Activated CD4-positive, alpha-beta memory T cell treated with anti-CD3 and anti-CD28 coated beads, Interleukin-2, amount 10 ng/mL, durations not matched to agents 7 days and 5 days (primary cell): ENCODE measurements at places on chromosomes 6 and 20. TPM values are rescaled to one million over a fixed set of nuclear protein-coding genes. Genes with fewer than 3 reads are reported as not detected.

DNA sequence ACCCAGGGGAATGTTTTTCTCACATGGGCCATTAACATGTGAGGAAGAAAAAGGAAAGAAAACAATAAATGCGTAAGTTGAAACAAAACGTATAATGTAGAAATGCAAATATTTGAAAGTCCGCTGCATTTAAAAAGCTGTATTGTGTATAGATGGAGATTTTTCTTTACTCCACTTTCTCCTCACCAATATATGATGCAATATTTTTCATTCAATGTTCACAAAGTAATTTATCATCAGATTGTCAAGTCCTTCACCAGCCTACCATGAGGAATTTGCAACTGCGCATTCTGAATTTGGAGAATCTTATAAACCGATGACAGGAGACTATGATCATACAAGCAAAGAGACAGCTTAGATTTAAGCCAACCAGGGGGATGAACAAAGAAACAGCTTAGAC lies 69.9 kb downstream of the SOD2 start:
- H3K36me3 ChIP-seq: no peaks in the 10 kb centered on the region
- no peaks in the 10 kb centered on the region for H3K27me3 ChIP-seq
- DNase-seq: no peak
- no peak overlapping the region for H3K4me3 ChIP-seq
- H3K27ac ChIP-seq: no peak overlapping the region
- H3K4me1 ChIP-seq: no peaks in the 10 kb centered on the region

DNA sequence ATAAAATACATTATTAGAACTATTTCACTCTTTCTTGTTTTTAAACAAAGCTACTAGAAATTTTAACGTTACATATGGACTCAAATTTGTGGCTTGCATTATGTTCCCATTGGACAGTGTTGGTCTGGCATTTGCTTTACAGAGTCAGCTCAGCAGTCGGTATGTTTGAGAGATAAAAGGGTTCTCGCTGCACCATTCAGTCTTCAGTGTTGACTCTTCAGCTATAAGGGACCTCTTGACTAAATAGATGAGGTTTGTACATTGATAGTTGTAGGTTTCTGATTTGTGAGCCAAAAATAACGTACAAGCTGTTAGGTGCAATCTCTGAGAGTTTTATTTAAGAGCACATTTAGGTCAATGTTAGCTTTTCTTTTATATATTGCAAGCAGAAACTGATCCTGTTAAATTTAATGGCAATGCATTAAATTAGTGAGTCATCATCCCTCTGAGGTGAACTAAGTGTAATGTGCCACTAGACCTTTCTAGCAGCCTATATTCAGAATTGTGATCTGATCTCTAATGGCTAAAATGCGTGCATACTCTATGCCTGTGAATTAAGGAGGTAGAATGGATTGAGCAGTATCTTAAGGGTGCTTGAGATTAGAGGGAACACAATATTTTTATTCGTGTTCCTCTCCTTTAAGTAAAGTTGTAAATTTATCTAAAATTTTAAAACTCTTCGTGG lies 485.6 kb upstream of the SYNCRIP start:
- no peak overlapping the region for H3K27ac ChIP-seq
- H3K36me3 ChIP-seq: no peaks in the 10 kb centered on the region
- no peak for DNase-seq
- H3K27me3 ChIP-seq: no peaks in the 10 kb centered on the region

GRCh38 chr6:67914419-67914818 lies 720.7 kb upstream of the ADGRB3 start:
- DNase-seq: no peak
- H3K4me3 ChIP-seq: no peak overlapping the region
- no peaks in the 10 kb centered on the region for H3K4me1 ChIP-seq
- H3K36me3 ChIP-seq: no peaks in the 10 kb centered on the region
- no peak overlapping the region for H3K27ac ChIP-seq
- H3K27me3 ChIP-seq: no peaks in the 10 kb centered on the region

IL17A gene
- 6.2 TPM for total RNA-seq

DNA sequence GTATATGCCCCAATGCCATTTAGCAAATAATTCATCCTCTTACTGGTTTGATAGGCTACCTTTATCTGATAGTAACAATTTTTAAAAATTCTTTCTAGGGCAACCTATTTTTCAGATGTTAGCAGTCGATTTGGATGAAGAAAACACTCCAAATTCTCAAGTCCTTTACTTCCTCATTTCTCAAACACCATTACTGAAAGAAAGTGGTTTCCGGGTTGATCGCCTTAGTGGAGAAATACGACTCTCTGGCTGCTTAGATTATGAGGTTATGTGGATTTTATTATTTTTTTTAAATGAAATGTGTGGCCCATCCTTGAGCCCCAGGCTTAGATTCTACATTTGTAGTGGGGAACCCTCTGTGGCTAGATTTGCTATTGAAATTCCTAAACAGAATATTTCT lies 26.3 kb downstream of the CDH26 start:
- DNase-seq: no peak
- H3K4me3 ChIP-seq: no peak overlapping the region
- no peaks in the 10 kb centered on the region for H3K36me3 ChIP-seq
- no peaks in the 10 kb centered on the region for H3K4me1 ChIP-seq
- no peaks in the 10 kb centered on the region for H3K27me3 ChIP-seq
